ENCODE measurements at places on chromosomes 3 and 15. TPM values are rescaled to one million over a fixed set of nuclear protein-coding genes. Genes with fewer than 3 reads are reported as not detected.

DNA sequence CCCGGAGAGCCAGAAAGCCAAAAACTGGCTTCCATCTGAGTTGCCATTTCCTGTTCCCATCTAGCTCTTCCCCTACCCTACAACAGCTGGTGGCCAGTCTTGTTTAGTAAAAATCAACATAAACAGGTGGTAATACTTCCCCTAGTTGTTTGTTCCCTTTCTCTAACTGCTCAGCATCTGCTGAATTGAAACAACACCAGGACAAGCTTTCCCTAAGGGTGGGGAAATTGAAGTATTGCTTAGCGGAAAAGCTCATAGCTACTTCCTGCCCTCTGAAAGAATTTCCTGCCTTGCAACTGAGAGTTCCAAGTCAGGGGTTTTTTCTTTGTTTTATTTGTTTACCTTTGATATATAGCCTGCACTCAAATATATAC lies 66.8 kb downstream of the HMG20A start:
- no peak for DNase-seq

DNA sequence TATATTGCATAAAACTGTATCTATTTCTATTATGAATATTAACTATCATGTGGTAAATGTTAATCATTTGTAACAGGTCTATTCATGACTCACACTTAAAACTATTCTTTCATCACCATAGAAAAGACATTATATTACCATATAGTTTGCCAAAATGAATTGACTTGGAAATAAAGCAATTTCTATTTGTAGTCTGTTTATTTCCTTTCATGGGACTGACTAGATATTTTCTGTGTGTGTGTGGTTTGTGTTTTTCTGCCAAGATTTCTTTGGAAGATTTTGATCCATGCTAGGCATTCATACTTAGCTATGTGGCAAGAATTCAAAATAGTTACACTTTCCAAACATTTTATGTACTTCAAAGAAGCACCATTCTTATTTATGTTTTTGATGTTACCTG lies 522.5 kb upstream of the AGTR1 start:
- DNase-seq, result no peak

The EFCC1 gene
- 0.24 TPM for total RNA-seq

GRCh38 chr15:28961391-28961790 lies 75.6 kb downstream of the APBA2 start:
- DNase-seq, result no peak

DNA sequence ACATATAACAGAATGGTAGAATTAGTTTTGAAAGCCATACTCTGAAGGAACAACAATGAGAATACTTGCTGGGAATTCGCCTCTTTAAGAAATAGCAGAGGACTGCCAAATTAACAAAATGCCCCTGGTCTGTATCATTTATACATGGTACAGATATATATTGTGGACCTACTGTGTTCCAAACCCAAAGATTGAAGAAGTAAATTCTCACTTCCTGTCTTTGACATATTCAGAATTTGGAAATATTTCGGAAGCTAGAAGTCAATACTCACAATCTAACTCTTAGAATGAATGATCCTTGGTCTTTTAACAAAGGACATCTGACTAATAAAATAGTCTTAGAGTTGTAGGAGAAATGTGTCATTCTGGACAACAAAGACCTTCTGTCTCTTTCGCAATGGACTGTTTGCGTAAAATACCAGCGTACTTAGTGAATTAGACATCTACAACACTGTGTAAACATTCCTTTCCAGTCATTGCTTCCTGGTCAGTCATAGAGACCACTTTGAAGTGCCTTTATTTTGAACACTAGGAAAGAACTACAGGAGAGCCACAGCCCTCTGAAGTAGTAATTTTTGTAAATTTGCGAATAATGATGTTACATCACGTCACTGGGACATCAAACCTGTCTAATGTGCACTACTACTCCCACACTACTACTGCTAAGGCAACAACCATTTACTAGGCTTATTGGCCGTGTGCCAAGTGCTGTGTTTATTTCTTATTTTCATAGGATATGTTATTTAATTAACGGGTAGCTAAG lies 68.0 kb downstream of the CHL1 start:
- DNase-seq, result peak; percentile 79

The PDCD10 gene
- total RNA-seq, result 84.6 TPM

The PPP2R3A gene
- total RNA-seq, result 30.0 TPM

- DNase-seq, result no peak
Observed at GRCh38 chr15:90924375-90924774, 8.0 kb downstream of the HDDC3 start.

- no peak for DNase-seq
Observed at GRCh38 chr3:134838599-134838998, 43.5 kb downstream of the EPHB1 start.

GRCh38 chr3:12303534-12303933 lies 14.7 kb downstream of the PPARG start:
- DNase-seq, result no peak

DNA sequence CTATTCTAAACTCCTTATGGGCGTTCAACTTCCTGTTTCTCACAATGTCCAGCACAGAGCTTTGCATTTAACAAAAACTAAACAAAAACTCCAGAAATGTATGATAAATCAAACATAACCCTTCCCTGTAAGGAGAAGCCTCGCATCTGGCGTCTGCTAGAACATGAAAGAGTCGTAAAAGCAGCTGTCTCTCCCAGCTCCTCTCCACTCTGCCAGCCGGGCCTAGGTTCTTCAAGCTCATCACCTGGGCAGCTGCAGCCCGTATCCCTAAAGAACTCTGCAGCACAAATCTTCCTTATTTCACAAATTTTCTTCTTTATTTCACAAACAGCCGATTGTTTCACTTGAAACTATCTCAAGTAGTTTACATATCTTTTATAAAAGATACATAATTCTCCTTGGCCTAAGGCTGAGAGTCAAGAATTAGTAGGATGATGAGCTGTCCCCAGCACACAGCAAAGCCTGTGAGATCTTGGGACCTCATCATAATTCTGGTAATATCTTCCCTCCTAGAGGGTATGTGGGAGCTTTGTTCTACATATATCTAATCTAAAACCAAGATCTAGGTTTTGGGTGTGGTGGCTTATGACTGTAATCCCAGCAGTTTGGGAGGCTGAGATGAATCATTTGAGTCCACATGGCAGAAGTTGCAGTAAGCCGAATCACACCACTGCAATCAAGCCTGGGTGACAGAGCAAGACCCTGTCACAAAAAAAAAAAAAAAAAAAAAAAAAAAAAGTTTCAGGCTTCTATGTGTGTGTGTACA lies 35.3 kb downstream of the ANXA2 start:
- peak; percentile 53 for DNase-seq

DNA sequence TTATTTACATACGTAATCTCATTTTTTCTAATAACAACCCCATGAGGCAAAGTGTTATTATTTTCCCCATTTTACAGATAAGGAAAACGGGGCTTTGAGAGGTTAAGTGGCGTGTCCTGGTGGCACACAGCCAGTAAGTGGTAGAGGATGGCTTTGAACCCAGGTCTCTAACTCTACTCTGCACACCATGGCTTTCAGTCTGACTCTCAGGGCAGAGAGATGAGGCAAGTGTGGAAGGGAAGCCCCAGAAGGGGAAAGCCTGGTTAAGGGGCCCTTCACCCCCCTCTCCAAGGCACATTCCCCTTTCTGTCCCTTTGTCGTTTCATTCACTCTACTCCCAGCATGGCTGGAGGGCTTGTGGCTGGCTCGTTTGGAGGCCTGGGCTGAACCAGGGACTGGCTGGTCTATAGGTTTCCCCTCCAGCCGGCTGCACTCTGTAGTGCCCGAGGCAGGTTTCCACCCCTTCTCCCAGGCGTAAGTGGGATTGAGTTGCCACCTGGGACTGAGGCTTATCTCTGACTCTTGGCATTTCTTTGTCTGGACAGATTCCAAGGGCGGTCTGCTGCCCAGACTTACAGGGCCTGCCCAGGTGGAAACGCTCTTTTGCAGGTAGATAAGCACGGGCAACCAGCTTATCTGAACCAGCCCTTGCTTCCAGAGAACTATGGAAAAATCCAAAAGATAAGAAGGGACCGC lies 12.1 kb downstream of the SEMA4B start:
- DNase-seq, result peak; percentile 82

DNA sequence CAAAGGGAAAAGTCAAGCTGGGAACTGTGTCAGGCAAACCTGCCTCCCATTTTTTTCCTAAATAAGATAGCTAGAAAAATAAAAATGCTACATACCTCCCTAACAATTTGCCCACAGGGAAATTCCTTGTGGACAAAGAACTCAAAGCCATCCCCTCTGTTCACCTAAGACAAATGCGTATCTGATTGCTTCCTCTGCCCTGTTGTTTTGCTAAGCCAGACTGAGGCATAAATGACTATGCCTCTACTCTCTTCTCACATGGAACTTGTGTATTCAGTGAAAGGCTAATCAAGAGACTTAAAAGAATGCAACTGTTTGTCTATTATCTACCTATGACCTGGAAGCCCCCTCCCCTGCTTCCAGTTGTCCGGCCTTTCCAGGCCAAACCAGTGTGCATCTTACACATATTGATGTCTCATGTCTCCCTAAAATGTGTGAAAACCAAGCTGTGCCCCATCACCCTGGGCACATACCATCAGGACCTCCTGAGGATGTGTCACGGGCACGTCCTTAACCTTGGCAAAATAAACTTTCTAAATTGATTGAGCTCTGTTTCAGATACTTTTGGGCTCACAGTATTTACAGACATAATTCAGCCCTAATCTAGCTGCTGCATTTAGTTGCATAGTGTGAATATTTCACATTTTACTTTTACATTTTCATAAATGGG lies 15.8 kb downstream of the CHD2 start:
- DNase-seq, result no peak
